GM12878 (cell line): ENCODE measurements at places on chromosomes 12 and 14. TPM values are rescaled to one million over a fixed set of nuclear protein-coding genes. Genes with fewer than 3 reads are reported as not detected.

GRCh38 chr14:50360851-50361250 is 35.8 kb downstream of the CDKL1 start:
- DNase-seq = no peak

- DNase-seq = no peak
Observed at GRCh38 chr12:91123236-91123916, 12.1 kb upstream of the LUM start.

DNA sequence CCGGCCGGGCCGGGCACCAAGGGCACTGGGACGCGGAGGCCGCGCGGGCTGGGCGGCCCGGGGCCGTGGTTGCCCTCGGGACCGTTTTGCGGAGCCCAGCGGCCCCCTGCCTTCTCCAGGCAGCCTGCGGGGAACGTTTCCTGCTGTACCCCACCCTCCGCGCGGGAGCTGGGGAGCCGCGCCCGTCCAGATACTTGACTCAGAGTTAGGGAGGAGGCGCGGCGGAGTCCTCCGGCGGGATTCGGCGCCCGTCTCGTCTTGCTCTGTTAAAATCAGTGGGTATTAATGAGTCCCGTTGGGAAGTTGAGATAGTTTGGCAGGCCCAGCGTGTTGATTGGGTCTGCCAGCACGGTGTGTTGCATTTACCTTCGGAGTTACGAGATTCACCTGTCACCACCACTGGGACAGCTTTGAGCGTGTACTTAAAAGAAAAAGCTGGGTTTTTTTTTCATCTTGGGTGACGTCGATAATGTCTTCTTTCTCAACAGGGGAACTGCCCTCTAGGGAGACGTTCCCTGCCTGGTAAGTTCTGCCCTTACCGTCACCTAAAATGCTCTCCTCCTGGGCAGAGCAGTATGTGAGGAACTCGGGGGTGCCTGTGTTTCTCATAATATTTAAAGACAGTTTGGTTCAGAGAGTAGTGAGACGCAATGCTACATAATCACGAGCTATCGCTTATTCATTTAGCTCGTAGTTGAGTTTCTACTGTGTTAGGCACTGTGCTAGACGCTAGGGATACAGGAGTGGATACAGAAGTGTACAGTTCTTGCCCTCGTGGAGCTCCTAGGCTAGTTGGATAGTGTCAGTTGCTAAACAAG is 596 bp downstream of the DLST start:
- no peak for DNase-seq

The PGF gene
- total RNA-seq = 1.0 and 1.1 TPM in 2 replicates

DNA sequence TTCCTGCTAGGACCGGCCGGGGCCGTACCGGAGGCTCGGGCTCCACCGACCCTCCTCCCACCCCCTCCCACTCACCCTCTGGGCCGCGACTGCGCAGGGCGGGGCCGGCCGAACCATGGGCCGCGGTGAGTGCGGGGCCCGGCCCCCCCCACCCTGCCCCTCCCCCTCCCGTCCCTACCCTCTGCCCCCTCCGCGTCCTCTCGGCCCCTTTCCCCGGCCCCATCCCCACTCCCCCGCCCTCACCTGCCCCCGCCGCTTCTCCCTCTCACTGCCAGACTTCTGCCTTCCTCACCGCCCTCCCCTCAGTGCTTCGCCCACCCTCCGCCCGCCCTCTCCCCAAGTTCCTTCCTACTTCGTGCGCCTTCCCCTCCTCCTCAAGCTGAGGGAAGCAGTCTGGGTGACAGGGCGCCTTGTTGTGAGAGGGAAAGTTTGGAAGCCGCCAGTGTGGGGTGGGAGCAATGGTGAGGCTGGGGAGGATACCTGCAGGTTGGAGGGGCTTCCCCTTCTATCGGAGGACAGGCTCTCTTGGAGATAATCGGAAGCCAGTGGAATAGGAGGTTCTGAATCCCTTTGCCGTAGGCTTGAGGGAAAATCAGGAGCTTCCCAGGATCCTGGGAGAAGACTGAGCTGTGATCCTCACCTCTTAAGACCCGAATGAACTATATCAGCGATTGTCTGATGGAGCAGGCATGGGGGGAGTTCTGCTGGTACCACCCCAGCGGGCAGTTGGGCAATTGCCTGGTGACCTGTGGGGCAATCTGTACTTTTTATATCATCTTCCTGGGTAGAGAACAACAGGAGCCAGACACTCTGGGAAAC is 472 bp downstream of the MBD6 start:
- no peak for DNase-seq

The PTPN21 gene
- 0.08 and 0.23 TPM in 2 replicates for total RNA-seq

GRCh38 chr12:85156569-85156968 is 120.4 kb downstream of the LRRIQ1 start:
- no peak for DNase-seq

- no peak for DNase-seq
Observed at GRCh38 chr12:82800185-82800584, 113.5 kb downstream of the TMTC2 start.

DNA sequence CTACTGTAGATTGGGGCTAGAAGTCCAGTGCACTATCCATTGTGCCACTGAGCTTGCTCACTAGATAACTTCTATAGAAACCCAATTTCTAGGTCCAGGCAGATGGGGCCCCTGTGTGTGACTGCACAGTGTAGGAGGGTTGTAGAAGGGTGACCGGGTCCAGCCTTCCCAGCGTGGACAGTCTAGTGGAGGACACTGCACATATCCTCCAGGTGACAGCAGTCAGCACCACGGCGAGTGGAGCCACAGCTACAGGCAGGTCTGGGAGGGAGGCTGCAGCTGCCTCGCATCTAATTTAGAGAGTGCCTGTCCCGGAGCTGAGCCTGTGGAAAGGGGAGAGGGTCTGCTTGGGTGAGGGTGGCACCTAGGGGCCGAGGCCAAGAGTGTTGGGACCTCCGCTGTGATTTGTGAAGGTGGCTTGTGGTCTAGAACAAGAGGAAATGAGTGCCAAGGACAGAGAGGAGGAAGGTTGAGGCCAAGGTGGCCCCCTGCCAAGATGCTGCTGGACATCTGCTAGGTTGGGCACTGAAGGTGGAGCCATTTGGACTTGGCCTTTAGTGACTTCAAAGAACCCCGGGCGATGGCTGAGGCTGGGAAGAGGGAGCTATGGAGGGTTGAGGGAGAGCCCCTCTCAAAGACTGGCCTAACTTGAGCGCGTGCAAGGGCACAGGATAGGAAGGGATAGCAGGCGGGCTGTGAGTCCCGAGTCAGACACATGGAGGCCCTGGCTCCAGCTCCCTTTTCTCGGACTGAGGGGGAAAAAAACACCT is 46.0 kb upstream of the TRAF3 start:
- DNase-seq = no peak

- no peak for DNase-seq
Observed at GRCh38 chr12:31263661-31264060, 62.3 kb downstream of the SINHCAF start.

DNA sequence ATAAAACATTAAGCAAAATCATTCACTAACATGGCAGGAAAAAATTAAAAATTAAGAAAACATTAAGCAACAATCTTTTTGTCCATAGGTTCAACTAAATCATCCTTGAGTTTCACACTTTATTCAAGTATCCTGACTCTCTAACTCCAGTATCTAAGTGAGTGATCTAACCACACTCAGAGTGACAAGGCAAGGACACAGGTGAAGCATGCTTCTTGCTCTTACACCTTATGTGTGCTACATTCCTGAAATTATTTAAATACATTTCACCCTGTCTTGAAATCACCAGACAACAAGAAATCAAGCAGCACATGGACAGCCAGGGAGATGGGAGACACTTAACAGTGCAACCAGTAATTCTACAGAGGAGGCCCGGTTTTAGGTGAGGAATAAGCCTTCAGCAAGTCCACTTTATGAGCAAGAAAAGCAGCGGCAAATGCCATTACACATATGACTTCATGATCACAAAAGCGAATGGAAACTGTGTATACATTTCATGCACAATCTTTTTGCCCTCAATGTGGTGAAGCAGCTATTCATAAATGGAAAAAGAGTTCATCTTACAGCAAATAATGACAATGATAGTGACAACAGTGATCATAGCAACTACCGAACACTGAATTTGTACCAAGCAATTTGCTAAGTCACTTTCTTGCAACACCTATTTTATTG is 37.4 kb downstream of the PHLDA1 start:
- no peak for DNase-seq

The GALNT6 gene
- total RNA-seq = 31.5 and 40.4 TPM in 2 replicates

DNA sequence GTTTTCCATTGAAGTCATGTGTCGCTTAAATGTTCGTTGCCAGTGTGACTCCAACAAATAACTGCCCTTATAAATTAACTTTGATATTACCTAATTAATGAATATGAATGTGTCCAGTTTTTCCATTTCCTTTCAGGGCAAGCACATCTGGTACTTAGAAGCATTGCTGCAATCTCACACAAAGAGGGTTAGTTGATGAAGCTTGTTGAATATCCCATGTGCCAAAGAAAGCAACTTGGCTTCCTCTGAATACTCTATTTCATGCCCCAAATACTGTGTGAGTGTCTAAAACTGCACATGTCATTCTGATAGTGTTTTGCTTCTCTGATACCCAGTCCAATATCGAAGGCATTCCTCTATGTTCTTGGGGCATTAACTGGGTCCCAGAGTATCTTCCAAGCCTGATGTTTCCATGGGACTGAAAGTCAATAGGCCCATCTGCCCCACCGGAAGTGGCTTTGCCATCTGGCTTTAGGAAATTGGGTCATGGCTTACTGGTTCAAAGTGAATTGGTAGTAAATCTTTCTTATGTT is 75.8 kb upstream of the CNTN1 start:
- DNase-seq = no peak

The PLXNC1 gene
- 35.2 and 36.4 TPM in 2 replicates for total RNA-seq

- no peak for DNase-seq
Observed at GRCh38 chr14:68968721-68969120, 10.4 kb downstream of the ACTN1 start.

The B4GALNT3 gene
- 3.1 and 3.8 TPM in 2 replicates for total RNA-seq

The BIN2 gene
- 26.5 and 28.1 TPM in 2 replicates for total RNA-seq

- no peak for DNase-seq
Observed at GRCh38 chr12:57110104-57111030, 795 bp downstream of the STAT6 start.

The ARHGAP9 gene
- 101 and 102 TPM in 2 replicates for total RNA-seq

DNA sequence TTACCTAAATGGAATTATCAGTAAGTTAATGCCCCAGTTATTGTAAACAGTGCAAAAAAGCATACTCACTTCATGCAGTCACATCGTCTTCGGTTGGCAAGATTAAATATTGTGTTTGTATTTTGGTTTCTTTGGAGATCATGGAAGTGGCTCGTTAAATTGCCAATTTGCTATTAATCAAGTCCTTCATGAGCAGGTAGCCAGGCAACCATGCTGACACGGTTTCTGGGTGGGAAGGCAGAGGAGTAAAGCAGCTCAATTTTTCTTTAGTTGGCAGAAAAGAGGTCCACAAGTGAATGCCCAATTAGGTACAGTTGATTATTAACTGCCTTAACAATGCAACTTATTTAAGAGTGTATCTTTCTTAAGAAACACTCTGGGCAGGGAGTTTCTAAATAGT is 43.9 kb downstream of the PPP4R3A start:
- DNase-seq = no peak

The RILPL2 gene
- total RNA-seq = 18.7 and 19.2 TPM in 2 replicates

DNA sequence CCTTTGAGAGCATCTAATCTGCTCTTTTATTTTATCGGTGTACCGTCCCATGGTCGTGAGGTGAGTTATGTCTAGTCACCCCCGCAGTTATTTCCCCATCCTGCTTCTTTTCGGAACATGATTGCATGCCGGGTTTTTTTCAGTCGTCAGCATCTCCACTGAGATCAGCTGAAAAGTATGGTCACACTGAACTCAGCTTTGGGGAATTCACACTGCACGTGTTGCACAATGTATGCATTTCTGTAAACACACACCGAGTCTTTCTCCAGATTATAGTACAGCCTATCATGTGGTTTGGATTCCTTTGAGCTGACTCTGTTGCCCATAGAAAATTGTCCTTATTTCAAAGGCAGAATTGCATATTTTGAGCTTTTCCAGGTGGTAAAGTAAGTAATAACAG is 24.6 kb downstream of the PLXNC1 start:
- DNase-seq = no peak

DNA sequence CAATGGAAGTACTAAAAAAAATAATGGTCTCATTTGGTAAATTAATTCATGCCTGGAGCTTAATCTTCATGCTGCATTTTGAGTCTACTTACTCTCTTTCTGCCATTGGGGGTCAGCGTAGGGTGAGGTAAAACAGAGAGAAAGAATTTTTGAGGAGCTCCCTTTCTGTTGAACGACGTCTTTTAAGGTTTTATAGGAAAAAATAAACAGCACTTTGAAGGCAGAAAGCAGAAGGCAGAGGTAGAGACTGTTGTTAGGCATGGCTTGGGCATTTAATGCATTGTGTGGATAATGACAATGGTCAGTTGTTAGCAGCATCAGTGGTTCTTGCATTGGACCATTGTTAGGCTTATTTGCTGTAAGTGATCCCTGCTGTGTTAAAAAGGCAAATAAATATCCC is 557.2 kb upstream of the STXBP6 start:
- DNase-seq = no peak

- no peak for DNase-seq
Observed at GRCh38 chr12:108531929-108532848, 17.1 kb downstream of the FICD start.

The USP44 gene
- total RNA-seq = 0.05 and 0.26 TPM in 2 replicates

DNA sequence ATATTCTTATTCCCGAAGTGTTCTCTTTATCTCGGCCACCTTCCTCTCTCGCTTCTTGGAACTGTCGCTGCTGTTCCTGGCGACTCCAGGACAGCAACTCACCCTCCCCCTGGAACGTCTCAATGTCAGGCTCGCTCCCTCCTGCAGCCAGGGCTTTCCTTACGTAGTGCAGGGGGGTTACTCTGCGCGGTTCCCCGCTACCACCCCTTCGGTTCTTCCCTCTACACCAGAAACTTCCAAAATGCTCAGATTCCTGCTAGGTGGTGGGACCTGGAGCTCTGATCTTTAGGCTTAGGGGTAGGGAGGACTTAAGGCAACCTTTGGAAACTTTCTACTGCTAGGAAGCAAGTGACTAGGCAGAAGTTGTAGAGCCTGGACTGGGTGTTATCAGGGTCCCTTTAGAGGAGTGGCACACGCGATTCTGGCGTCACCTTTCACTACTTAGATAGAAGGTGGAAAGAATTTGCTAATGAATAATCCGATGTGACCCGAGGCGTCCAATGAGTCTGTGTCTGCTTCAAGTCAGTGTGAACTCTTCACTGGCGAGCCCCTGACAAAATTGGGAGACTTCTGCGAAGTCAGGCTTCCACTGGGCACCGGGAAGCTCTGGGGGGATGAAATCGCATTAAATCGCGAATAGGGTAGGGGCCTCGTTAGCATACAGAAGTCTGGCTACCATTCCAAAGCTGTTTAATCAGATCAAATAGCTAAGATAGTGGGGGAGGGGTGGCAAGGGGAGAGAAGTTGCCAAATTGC is 900 bp upstream of the DPF3 start:
- no peak for DNase-seq

The HCAR3 gene
- 1.9 and 2.2 TPM in 2 replicates for total RNA-seq

The TSHR gene
- total RNA-seq = not detected in 2 replicates

GRCh38 chr14:100554082-100554677 is 33.0 kb downstream of the BEGAIN start:
- no peak for DNase-seq

The AREL1 gene
- total RNA-seq = 33.5 and 38.7 TPM in 2 replicates

- no peak for DNase-seq
Observed at GRCh38 chr12:66848967-66849366, 170.1 kb upstream of the GRIP1 start.
